ENCODE measurements at places on chromosomes 11 and 22.

DNA sequence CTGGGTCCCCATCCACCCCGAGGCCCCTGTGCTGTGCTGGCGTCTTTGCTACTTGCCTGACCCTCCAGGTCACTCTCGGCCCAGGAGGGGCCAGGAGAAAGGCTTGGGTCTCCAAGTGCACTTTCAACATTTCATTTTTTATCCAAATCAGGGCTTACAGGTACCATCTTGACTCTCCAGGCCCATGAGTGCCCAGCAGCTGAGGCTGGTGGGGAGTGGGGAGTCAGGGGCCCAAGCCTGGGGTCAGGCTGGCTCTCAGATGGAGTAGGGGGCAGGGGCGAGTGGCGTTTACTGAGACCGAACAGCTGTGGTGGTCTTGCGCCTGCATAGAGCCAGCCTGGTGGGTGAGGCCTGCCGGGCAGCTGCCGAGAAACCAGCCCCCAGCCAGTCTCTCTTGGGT lies 61.6 kb downstream of the MPPED1 start:
- no peak for DNase-seq

DNA sequence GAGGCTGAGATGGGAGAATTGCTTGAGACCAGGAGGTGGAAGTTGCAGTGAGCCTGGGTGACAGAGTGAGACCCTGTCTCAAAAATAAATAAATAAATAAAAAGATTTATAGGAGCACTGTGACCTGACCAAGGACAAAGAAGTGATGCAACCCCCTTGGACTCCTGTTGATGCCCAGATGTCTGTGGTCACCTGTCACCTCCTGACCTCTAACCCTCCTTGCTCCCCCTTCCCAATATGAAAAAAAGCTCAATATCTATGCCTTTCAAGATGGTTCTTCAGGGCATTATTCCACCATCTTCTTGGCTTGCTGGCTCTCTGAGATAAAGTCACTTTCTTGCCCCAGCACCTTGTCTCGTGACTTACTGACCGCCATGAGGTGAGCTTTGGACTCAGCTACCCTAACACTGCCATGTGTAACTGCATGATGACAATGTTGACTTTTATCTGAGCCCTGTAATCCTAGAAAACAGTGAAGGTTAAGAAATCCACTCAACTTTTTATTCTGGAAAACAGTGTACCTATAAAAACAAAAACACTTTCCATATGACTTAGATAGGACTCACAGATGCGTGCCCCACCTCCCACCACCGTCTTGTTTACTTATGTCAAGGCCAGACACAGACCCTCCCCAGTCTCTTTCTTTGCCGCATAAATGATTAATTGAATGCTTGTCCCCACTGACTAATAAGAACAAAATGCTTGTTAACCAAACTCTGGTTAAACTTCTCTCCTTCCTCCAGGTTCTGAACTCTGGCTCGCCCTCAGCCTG lies 360.5 kb downstream of the BUD13 start:
- no peak for DNase-seq

DNA sequence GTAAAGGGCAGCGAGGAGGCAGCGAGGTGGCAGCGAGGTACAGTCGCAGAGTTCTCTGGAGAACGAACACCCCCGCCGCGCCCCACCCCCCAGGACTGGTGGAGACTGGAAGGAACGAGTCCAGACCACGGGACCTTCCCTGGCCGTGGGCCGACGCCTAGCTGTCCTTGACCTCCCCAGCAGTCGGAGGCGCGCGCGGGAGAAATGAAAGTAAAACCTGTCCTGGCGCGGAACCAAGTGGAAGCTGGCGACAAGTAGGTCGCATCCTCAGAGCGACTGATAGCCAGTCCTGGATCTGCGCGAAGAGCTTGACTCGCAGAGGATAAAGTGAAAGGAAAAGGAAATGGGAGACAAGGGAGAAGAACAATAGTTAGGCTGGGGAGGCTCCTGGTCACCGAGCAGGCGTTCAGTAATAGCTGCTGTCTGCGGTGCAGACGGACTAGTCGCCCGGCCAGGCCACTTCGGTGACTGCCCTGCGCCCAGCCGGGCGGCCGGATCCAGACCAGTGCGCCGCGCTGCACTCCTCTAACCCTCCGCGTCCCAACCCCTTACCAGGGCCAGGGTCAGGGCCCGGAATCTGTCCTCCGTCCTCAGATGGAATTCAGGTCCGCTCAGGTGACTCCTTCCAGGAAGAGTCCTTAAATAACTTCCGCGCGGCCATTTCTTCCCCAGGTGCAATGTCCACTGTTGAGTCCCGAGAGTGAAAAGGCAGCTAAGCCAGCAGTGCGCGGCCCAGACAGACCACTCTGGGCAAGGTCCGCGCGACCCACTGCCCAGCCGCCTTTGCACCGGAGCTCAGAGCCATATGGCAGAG lies 1.9 kb upstream of the ADM start:
- DNase-seq: peak; percentile 54

GRCh38 chr11:100232006-100232405 lies 455.1 kb upstream of the ARHGAP42 start:
- no peak for DNase-seq

GRCh38 chr11:59877325-59877724 lies 1.3 kb upstream of the OOSP3 start:
- no peak for DNase-seq

DNA sequence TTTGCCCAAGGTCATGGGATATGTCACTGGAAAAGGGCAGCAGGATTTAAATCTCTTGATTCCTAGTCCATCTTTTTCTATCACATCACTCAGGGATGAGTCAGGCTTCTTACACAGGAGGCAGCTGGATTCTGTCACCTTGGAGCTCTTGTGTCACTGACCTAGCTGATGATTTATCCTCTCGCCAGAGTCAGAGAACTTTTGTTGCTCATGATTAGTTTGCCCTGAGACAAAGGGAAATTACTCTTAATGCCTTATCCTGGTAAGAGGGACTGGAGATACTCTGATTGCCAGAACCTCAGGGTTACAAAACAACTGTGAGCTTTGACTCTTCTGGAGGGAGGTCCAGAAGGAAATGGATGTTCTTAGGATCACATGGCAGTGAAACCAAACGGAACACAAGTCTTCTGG lies 10.1 kb downstream of the COA4 start:
- no peak for DNase-seq

GRCh38 chr11:16028419-16028818 lies 327.9 kb downstream of the SOX6 start:
- DNase-seq: no peak

DNA sequence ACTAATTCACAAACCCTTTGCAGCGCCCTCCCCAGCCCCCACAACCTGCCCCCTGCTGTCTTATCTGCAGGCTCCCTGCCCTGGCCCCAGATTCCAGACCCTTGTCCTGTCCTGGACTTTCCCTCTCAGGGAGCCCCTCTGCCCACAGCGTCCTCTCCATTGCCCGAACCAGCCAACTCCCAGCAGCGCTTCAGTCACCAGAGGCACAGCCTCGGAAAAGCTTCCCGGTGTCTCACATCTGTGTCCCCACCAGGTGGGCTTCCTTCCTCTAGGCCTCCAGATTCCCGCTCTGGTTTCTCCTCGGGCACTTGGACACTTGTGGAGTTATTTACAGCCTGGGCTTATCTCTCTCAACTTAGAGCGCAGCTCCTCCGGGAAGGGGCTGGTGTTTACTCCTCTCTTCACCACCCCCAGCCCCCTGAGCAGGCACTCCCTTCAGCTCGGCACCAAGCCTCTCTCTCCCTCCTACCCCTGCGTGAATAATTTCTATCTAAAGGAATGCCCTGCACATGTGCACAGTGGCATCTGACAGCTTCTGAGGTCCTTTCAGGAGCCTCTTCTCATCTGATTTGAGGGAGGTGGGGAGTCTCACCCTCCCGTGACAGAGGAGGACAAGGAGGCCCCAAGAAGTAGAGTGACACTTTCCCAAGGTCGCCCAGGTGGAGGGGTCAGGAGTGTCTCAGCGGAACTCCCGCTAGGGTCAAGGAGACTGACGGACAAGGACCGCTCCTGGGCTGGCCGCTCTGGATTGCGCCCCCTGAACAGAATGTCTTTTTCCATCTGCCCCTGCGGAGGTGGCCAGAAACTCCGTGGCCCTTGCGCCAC lies 838 bp downstream of the WNT11 start:
- DNase-seq: no peak

Measured in activated T-cell treated with anti-CD3 and anti-CD28 coated beads for 4 hours (primary cell).